Stimulated activated CD4-positive, alpha-beta T cell treated with anti-CD3 and anti-CD28 coated beads, Interleukin-4, amount 100 ng/mL, for 1 hour (primary cell): ENCODE measurements at places on chromosomes 5 and 9.

DNA sequence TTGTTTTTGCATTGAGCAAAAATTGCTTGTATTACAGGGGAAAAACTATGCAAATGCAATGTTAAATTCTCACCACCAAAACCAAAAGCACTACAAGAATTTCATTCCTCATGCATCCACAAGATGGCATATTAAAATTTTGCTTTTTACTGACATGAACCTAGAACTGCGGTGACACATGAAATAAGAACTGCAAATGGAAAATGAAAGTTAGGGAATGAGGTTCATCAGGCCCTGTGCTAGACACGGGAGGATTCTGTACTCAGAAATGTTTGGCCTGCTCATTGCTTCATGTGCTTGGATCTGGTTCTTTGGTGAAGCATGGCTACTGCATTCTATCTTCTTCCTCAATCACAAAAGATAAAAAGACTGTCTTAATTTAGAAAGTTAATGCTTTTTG is 9.1 kb upstream of the RFK start:
- DNase-seq: no peak

DNA sequence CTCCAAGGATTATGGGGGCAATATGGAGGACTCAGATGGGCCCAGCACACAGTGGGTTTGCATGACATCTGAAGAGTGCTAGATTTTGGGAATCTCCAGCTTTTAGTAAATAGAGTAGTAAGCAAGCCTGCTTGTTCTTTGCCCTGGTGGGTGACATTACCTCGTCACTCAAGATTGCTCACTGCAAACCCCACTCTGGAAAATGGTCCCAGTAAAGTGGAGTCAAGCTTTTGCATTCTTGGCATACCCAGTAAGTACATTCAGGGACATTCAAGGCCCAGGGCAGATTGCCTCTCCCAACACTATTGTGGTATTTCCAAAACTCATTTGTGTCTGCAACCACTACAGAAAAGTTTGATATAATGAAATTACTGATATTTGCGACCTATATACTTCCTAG is 118.5 kb downstream of the INVS start:
- DNase-seq: no peak

- no peak for DNase-seq
These were observed 56.2 kb upstream of the APC start for GRCh38 chr5:112681481-112681908.

GRCh38 chr5:116386633-116387032 is 188.0 kb downstream of the SEMA6A start:
- no peak for DNase-seq

DNA sequence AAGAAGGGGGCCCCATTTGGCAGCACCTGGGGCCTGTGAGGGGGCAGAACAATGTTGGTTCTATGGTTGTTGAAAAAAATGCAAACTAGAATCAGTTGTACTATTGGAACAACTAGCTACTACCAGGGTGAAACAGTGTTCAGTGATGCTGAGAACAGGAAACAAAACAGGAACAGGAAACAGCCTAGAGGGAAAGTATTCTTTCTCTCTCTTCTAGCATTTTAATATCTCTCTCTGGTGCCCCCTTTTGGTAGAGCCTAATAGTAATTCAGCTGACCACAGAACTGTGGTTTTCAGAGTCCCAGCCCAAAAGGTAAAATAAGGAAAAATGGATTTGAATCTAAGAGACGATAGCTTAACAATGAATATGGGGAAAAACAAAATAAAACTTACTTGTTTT is 138.0 kb upstream of the KCNN2 start:
- no peak for DNase-seq

GRCh38 chr9:89380437-89381307 is 62.4 kb downstream of the SECISBP2 start:
- no peak for DNase-seq

DNA sequence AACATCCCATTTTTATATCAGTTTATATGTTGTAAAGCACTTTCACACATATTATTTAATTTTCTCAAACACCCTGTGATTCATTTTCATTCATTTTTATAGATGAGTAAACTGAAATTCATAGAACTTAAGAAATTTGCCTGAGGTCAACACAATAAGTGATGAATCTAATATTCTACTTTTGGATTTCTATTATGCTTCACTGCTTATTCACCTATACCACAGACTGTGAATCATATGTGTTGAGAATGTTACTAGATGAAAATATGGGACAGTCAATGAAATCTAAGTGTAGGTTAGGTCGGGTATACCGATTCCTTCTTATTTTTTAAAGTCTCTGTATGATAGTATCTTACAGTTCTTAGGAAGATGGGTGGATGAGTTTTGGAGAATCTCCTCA is 24.8 kb downstream of the CDC37L1 start:
- DNase-seq: no peak

DNA sequence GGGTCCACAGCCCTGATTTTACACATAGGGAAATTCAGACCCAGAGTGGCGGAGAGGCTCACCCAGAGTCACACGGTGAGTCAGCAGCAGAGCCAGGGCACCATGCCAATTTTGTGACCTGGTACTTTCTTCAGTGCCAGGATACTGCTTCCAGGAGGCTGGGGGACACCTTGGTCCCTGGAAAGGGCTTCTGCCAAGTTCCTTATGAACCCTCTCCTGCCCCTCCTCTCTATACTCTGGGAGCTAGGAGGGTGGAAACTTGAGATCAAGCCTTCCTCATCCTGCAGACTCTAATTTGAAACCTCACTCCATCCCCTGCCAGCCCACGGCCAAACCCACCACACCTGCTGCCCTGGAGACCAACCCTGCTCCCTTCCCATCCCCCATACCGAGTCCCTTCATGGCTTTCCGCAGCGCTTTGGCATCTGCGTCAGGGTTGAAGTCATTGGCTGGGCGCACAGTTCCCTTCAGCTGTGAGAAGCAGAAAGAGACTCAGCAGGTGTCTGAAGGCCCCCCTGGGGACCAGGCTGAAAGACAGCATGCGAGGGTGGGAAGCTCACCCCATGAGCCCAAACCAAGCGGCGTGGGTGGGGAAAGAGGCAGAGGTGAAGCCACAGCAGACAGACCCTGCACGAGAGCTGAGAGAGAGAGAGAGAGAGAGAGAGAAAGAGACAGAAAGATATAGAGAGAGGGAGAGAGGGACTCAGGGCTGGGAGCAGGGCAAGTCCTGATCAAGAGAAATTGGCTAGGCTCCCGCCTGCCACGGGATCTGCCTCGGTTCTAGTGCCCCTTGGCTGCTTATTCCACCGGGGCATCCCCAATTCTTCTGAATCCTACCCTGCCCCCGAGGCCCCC is 33.5 kb downstream of the ANXA6 start:
- peak; percentile 57 for DNase-seq

GRCh38 chr9:69223605-69224004 is 49.5 kb downstream of the TJP2 start:
- DNase-seq: no peak

DNA sequence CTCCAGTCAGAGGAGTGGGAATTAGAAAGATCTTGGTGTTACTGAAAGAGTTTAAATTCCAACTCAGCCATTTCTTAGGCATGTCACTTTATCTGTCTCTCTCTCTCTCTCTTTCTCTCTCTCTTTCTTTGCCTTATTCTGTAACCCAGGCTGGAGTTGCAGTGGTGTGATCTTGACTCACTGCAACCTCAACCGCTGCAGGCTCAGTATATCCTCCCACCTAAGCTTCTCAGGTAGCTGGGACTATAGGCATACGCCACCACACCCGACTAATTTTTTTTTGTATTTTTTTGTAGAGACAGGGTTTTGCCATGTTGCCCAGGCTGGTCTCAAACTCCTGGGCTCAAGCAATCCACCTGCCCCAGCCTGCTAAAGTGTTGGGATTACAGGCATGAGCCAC is 18.3 kb downstream of the RABEPK start:
- no peak for DNase-seq

- no peak for DNase-seq
These were observed 45.1 kb downstream of the GLDC start for GRCh38 chr9:6600426-6600825.

DNA sequence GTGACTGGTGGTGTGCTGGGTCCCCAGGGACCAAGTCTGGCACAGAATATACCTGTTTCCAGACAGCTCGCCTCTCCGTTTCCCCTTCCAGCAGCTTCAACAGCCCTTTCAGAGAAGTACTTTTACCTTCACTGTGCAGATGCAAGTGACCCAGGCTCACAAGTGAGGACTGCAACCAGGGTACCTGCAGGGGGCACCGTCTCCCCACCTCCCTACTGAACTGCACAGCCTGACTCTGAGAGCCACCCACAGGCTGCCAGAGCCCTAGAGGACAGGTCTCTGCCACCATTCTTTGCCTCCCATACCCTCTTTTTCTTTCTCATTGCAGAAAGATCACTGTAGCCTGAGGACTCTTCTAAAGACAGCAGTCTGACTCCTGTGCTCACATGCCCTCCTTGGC is 15.4 kb downstream of the IL9 start:
- DNase-seq: no peak

- DNase-seq: no peak
These were observed 1041.0 kb downstream of the TLE1 start for GRCh38 chr9:80648336-80648735.

GRCh38 chr5:117318528-117318927 is 743.9 kb upstream of the SEMA6A start:
- no peak for DNase-seq

- no peak for DNase-seq
These were observed 57.1 kb upstream of the PSD2 start for GRCh38 chr5:139738193-139739149.

DNA sequence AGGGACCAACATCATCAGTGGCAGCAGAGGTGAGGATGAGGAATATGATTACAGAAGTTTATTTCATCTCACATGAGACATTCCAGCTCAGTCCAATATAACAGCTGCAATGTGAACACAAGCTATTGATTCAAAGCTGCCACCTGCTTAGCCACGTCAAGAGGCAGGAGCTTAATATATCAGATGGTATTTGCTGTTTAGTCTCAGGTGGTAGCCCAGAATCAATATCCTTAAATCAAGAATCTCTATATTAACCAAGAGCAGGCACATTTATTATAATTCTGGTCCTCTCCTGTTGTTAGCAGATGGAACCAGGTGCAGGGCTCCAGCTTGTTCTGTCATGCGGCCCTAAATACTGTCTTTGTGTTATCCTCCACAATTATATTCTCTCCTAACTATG is 431.6 kb downstream of the ICE1 start:
- no peak for DNase-seq

- DNase-seq: no peak
These were observed 390.4 kb upstream of the IZUMO3 start for GRCh38 chr9:24936117-24936516.

DNA sequence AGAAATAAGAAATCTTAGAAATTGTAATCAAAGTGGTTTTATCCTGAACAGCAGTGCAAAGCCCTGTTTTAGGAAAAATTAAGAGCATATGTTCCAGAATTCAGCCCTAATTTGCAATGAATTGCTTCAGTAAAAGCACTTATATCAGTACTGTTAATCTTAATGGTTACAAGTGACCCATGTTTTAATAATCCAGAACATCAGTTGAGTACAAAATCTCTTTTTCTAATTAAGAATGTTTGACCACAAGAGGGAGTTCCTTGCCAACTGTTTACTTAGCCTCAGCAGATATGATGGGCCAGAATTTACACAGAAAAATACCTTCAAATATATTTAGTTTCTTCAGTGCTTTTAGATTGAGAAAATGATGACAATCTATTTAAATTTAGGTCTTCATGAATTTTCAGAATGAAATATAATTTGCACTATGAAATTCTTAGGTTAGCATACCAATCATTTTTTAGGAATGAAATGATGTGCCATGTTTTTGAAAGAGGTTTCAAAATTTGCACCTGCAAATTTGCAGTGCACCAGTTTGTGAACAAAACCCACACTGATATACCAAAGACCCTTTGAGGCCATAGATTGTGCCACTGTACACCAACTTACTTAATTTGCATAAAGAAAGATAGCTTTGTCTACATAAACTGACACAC is 926.3 kb upstream of the ARRDC3 start:
- no peak for DNase-seq

GRCh38 chr5:122287101-122287500 is 24.9 kb upstream of the SNCAIP start:
- DNase-seq: no peak

- no peak for DNase-seq
These were observed 22.6 kb downstream of the PTPN3 start for GRCh38 chr9:109475526-109475925.

- no peak for DNase-seq
These were observed 25.7 kb downstream of the CPEB4 start for GRCh38 chr5:173913686-173914321.

DNA sequence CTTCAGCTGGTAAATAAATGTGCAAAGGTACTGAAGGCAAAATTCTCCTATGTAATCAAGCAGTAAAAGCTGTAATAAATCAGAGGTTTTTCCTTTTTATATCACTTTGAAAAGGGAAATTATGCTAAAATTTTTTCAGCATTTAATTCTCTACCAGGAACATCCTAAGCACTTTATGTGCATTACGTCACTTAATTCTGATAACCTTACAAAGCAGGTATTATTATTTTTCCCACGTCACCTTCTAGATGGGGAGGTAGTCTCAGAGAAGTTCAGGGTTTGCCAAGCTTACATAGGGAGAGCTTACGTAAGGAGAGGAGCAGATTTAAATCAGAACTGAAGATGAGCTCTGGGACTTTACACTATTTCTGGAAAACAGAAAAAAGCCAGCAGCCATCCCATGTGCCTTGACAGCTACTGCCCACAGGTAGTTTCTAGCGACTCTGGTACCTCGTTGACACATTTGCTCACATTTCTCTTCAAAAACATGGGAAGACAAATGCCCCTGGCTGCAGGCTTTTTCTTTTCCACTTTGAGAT is 79.0 kb upstream of the IFNK start:
- DNase-seq: no peak

- DNase-seq: no peak
These were observed 52.7 kb downstream of the PIK3R1 start for GRCh38 chr5:68268101-68268851.

- DNase-seq: no peak
These were observed 15.9 kb downstream of the NFIL3 start for GRCh38 chr9:91407580-91408318.

DNA sequence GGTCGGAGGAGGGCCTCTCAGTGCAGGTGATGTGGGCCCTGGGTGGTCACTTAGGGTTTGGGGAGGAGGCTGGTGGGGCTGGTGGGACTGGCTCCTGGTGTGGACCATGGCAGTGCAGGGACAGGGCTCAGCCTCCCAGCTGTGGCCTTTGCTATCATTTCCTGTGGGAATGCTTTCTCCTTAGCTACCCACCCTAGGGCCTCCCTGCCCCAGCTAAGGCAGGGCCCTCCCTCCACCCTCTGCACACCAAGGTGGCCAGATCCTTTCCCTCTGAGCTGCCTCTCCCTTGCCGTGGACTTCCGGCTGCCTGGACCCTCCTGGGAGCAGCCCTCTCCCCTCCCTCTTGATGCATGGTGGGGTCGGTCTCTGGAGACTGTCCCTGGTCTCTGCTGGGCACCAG is 22.7 kb upstream of the ARSI start:
- DNase-seq: no peak

DNA sequence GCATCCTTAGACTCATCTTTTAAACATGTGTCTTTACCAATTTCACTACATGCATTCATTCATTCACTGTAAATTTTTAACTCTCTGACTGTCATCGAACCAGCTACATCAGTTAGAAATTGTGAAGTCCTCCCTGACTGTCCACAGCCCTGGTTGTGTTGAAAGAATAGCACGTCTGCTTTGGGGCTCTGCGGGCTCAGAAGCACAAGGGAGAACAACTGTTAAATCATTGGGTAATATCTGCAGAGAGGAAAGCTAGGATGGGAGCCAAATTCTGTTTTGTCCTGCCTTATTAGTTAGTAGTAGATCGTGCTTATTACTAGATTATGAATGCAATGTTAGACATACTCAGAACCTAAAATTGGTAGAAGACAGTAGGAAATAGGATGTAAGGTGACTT is 26.3 kb upstream of the FAM120AOS start:
- DNase-seq: no peak

GRCh38 chr5:120586646-120587045 is 122.5 kb downstream of the PRR16 start:
- no peak for DNase-seq

GRCh38 chr5:15598294-15598902 is 98.4 kb downstream of the FBXL7 start:
- no peak for DNase-seq
